ENCODE measurements at places on chromosomes 3 and 15.

GRCh38 chr3:52232279-52233107, 6.5 kb downstream of the TWF2 start:
- DNase-seq = no peak

DNA sequence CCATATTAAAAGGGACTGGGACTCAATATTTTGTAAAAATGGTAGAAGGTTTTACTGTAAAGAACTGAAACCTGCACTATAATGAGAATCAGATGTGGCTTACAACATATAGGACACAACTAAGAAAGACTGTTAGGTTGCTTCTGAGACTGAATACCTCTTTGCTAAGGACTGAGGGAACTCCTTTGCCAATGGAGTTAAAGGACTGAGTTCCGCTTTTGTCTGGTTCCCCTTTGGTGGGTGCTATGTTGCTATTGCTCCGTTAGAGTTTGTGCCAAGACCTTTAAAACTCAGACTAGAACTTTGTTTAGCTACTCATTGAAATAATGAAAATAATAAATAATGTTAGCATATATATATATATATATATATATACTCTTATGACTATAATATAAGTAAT, 147.8 kb upstream of the KCNMB2 start:
- DNase-seq = no peak

DNA sequence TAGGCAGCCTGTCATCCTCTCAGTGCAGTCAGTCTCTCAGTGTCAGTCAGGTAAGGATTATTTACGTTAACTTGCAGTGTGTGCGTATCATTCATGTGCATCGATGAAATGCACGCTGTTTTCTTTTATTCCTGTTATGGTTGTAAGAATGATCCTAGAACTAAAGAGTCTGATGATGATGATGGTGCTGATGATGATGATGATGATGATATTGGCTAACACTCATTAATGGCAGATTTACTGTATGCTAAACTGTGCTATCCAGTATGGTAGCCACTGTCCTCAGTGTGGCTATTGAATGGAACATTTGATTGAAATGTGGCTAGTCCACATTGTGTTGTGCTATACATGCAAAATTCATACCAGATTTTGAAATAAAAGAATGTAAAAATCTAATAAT, 39.4 kb downstream of the FANCI start:
- DNase-seq = no peak

- DNase-seq = no peak
Observed at GRCh38 chr3:145243875-145244274, 917.1 kb downstream of the PLOD2 start.

DNA sequence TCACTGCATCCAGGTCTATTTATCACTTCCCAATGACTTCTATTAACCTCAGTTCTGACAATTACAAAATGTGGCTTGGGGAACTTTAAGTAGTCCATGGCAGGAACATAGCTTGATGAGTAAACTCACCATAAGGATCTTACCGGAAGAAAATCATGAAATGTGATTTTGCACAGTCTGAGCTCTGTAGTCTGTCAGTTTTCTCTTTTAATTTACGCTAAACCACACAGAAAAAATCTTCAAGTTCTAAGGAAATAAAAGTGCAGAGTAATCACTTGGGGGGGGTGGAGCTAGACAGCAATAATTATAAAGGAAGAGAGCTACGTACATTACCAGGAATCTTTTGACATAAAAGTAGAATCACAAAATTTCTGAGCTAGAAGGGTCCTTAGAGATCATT, 9.2 kb downstream of the TBC1D5 start:
- peak; percentile 65 for DNase-seq

DNA sequence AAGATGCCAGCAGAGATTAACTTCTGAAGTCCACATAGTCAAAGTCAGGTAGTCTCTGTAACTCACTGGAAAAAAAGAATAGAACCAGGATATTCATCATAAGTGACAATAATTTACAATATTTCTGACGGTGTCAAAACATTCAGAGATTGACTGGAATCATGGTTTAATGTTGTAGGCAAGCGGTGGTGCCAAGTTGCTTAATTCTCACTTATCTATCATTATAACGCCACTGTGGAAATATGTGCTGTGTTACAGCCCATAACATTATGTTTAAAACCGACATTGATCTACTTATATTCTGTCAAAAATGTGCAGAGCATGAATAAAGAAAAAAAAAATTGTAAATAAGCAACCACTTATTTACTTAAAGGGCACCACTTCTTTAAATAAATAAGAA, 801.7 kb downstream of the DIPK2A start:
- DNase-seq = no peak

- DNase-seq = peak; percentile 77
Observed at GRCh38 chr3:146577662-146578061, 27.5 kb downstream of the PLSCR5 start.

GRCh38 chr3:53830944-53831343, 15.3 kb downstream of the CHDH start:
- no peak for DNase-seq

DNA sequence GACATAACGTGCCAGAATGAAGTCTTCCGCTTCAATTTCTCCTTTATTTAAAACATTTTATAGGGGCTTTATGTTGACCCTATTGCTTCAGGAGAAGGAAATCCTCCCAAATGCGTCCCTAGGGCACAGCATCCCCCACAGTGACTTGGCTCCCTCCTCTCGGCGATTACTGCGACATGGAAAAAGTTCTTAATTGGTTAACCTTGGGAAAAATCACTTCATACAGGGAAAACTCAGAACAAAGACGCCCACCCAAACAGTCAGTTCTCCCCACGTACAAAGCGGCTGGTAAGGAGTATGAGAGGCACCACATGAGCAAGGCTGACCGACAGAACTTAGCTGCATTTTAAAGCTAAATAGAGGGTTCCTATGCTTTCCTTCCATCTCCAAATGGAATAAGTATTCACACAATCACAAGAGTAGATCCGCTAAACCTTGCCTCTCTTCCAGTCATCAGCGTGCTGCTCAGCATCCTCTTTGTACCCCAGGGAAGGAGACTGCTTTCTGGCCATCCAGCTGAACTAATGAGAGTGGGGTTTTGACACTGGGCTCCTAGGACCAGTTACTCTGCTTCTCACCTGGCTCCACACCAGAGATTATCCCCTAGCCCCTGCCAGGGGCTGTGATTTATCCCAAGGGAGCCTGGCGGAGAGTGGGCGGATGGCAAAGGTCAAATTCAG, 415.3 kb upstream of the WNT5A start:
- DNase-seq = no peak

GRCh38 chr15:60057554-60057953, 53.4 kb downstream of the FOXB1 start:
- DNase-seq = no peak

Data from hematopoietic multipotent progenitor cell treated with erythropoietin and hydrocortisone succinate and interleukin-3 and kit ligand, for 4 days (in vitro differentiated cells).